ENCODE measurements at places on chromosomes 7 and 10. TPM values are rescaled to one million over a fixed set of nuclear protein-coding genes. Genes with fewer than 3 reads are reported as not detected.

DNA sequence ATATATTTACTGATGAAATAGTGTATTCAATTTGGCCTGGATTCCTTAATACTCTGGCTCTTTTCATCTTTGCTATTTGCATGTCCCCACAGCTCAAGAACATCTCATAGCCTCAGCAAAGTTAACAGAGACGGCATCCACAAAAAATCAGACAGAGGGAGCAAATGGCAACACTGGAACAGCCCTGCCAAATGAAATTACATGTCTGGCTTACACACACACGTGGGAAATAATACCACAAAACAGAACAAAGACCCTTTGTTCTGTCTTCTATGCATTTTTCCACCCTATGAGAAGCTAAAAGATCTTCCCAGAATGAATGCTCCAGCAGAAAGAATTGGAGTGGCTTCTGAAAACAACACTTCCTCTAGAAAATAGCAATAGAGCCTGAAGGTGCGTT lies 139.5 kb downstream of the ALOX5 start:
- no peak for DNase-seq

DNA sequence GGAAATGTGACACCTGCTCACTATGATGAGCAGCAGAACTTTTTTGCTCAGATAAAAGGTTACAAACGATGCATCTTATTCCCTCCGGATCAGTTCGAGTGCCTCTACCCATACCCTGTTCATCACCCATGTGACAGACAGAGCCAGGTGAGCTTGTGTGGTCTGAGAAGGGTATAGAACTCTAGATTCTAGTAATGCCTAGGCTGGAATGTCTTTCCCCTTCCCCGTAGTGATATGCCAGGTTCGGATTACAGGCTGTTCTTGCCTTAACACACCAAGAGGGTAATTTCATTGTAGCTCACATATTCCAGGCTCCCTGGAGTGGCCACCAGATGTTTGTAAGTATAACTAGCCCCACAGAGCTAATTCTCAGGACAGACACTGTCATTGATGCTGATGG lies 9.2 kb downstream of the HIF1AN start:
- no peak for DNase-seq

JCAD gene
- total RNA-seq = 44.6 TPM

DNA sequence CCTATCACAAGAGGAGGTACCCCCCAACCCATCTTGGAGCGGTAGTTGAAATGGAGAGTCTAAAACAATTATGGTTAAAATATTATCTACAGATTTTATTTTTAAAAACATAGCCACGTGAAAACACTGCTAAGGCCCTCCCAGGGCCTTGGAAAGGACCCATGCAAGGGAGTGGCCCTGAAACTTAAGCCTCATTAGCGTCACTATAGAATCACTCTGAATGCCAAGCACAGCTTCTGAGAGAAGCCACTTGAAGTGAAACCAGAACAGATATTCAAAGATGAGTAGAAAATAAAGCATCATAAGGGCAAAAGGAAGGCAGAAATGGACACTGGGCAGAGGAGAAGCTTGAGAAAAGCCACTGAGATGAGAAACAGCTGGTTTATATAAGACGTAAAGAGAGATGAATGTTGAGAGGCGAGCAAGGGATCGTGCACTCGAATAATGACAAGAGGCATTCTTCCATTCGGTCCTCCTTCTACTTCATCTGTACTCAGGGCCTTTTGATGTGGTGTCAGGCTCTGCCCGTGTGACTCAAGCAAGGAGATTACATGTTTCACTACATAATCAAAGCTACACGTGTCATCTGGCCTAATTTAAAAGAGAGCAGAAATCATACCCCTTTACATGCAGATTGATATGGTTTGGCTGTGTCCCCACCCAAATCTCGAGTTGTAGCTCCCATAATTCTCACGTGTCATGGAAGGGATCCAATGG lies 33.4 kb upstream of the SLC39A12 start:
- no peak for DNase-seq

- DNase-seq = no peak
Measured at GRCh38 chr10:2791774-2792443, 275.4 kb upstream of the PFKP start.

SSC4D gene
- total RNA-seq = 1.4 TPM
